T-helper 22 cell (primary cell): ENCODE measurements at places on chromosomes 2 and 18.

GRCh38 chr18:29351171-29351570 lies 1174.2 kb upstream of the CDH2 start:
- no peak for DNase-seq

DNA sequence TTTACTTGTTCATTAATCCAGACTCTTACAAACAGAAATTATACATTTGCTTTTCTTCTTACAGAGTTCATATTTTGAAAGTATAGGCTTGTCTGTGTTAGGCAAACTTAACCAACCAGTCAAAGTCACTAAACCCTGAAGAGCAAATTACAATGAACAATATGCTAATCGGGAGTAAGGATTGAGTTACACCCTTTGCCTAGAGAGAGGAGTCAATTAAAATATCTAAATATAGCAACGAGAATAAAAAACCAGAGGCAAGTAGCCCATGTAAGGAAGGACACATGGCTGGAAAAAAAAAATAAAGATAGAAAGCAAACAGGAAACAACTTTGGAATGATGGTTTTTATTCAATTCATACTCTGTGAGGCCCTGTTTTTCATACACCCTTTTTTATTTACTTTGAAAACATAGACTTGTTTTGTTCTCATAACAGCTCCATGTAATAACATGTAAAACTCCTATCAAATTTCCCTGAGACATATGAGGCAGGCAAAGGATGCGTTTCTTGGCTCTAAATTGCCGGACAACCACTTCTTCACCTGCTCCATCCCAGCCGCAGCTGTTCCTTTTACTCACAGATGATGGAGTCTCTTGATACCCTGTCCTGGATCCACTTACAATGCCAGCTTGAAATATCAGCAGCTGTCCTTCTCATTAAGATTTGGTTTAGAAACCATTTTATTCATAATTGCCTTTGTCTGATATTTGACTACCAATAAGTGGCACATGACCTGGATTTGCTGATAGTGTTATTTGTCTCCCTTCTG lies 767.7 kb upstream of the GCFC2 start:
- DNase-seq = no peak

DNA sequence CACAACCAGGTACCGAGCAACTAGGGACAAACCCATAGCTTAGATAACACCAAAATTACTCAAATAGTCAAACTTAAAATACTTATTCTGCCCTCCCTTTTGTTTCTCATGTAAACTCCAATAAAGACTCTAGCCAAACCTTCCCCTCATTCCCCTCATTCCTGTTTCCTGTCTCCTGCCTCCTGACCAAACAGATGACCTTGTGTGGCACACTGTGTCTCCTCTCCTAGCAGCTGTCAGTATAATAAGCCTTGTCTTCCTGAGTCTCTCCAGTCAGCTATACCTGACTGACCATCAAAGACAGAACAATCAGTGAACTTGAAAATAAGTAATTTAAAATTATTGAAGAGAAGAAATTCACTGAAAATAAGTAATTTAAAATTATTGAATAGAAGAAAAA lies 14.3 kb downstream of the SULT1C4 start:
- no peak for DNase-seq

DNA sequence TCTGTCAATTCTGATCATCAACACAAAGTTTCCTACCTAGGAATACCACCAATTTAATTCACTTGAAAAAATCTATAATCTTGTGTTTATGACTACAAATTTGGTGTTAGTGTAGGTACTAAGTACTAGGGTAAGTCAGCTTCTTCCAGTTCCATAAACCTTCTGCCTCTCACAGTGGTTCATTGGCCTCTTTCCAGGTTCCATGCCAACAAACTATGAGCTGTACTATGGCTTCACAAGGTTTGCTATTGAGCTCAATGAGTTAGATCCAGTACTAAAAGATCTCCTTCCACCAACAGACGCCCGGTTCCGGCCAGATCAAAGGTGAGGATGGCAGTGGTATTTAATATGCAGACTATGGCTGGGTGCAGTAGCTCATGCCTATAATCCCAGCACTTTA lies 58.8 kb downstream of the PRKRA start:
- DNase-seq = no peak

DNA sequence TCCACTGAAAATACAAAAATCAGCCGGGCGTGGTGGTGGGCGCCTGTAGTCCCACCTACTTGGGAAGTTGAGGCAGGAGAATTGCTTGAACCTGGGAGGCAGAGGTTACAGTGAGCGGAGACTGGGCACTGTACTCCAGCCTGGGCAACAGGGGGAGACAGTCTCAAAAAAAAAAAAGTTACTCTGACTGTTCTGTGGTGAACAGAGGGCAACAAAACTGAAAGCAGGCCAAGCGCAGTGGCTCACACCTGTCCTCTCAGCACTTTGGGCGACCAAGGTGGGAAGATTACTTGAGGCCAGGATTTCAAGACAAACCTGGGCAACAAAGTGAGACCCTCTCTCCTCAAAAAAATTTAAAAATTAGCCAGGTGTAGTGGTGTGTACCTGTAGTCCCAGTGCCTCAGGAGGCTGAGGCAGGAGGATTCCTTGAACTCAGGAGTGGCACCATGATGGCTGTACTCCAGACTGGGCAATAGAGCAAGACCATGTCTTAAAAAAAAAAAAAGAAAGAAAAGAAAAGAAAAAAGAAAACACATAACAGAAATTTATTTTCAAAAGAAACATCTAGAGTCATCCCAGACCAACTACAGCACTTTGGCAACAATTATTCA lies 13.6 kb upstream of the RTN4 start:
- DNase-seq = no peak

- no peak for DNase-seq
Observed at GRCh38 chr2:216283038-216283900, 89.0 kb downstream of the MARCHF4 start.

DNA sequence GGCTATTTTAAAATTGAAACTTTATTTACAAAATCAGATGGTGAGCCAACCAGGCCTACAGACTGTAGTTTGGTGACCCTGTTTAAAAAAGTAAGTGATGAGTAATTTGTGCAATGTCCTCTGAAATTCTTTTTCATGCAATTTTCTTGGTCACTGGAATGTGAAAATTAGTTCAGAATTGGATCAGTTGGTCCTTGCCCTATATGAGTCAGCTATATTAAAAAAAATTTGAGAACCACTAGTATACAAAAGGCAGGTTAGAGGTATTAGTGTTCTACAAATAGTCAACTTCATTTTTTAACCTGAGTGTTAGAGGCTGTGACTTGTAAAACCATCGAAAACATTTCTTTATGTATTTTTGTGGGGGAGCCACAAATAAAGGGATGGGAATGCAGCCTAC lies 91.1 kb upstream of the NXPH2 start:
- no peak for DNase-seq

GRCh38 chr2:134232461-134232860 lies 21.4 kb upstream of the MGAT5 start:
- no peak for DNase-seq

- DNase-seq = no peak
Observed at GRCh38 chr2:17813010-17813741, 3.1 kb upstream of the MSGN1 start.

DNA sequence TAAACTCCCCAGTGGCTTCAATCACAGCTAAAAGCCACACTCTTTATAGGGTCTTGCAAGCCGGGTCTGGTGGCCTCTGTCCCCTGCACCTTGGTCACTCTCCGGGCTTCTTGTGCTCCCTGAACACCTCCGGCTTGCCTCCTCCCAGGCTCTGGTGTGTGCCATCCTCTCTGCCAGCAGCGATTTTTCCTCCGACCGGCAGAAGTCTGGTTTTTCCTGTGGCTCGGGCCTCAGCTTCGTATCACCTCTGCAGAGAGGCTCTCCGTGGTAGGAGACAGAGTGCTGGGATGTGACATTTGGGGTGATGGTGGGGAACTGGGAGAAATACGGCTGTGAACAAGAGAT lies 58.8 kb upstream of the HPCAL1 start:
- DNase-seq = no peak

DNA sequence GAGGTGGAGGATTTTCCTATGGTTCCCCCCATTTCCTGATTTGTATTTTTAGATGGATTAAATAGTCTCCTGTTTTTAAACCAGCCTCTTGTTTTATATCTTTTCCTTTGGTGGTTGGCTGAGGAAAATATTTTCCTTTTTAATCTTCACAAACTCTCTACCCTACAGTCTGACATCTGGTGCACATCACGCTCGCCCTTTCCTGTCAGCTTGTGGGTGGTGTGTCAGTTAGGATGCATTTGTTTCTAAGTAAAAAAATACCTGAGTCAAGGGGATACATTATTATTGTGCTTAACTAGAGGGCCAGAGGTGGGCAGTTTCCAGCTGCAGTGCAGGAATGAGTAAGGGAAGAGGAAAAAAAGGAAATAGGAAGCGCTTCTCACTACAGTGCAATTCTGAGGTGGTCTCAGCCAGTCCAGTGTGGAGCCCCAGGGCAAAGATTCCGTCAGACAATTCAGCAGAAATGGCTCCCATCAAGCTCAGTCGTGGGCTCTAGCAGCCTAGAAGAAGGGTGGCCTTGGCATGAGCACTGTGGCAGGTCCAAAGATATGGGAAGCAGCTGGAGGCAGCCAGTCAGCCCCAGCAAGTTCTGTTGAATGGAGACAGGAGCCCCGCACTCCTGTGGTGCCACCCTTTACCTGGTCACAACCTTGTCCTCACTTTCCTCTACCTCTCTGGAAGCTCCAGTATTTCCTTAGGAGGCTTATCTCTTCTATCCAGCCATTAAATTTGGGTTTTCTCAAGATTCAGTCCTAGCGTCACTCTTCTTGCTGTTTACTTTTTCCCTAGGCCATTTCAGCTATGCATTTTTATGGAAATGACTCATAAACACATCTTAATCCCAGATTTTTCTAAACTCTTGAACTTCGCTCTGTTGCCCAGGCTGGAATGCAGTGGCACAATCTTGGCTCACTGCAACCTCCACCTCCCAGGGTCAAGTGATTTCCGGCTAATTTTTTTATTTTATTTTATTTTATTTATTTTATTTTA lies 18.5 kb downstream of the SFTPB start:
- DNase-seq = no peak

DNA sequence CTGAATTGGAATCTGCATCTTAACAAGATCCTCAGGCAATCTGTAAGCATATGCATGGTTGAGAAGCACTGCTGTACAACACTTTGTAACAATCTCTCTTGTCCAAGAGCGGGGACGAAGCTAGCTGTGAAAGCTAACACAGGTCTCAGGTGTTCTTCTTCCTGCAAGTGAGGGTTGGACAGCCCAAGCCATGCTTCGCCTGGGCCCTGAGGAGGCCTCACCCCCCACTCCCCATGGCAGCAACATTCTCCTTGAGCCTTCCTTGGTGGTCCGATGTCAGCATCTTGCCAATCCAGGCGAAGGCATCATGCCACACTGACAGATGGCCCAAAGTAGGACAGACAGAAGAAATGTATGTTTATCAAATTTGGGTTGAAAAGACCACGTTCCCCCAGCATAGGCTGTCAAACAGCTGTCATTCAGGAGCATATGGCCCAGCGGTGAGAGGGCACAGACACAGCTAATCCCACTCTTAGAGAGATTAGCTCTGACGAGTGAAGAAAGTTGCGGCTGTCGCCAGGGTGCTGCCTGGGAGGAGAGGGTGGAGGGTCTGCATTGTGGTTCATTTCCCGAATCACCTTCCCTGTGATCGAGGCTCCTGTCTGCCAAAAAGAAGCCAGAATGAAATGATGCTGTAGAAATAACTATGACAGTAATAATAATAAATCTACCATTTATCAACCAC lies 344.7 kb downstream of the MYCN start:
- no peak for DNase-seq

DNA sequence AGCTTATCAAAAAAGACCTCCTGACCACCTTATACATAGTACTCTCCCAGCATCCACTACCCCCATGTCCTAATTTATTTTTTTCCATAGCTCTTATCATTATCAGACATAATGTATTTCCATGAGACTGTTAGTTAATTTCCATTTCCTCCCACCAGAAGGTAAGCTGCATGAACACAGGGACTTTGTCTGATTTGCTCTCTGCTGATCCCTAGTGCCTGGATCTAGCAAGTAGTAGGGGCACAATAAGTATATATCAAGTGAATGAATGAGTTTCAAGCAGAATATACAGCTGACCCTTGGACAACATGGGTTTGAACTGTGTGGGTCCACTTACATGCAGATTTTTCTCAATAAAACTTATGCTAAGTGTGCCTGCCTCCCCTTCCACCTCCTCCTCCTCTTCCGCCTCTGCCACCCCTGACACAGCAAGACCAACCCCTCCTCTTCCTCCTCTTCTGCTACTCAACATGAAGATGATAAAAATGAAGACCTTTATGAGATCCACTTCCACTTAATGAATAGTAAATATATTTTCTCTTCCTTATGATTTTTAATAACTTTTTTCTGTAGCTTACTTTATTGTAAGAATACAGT lies 53.8 kb downstream of the CTAGE1 start:
- DNase-seq = no peak

- DNase-seq = no peak
Observed at GRCh38 chr2:200492656-200493055, 17.2 kb downstream of the KCTD18 start.

GRCh38 chr2:219430633-219431615 lies 3.7 kb upstream of the SPEG start:
- no peak for DNase-seq

DNA sequence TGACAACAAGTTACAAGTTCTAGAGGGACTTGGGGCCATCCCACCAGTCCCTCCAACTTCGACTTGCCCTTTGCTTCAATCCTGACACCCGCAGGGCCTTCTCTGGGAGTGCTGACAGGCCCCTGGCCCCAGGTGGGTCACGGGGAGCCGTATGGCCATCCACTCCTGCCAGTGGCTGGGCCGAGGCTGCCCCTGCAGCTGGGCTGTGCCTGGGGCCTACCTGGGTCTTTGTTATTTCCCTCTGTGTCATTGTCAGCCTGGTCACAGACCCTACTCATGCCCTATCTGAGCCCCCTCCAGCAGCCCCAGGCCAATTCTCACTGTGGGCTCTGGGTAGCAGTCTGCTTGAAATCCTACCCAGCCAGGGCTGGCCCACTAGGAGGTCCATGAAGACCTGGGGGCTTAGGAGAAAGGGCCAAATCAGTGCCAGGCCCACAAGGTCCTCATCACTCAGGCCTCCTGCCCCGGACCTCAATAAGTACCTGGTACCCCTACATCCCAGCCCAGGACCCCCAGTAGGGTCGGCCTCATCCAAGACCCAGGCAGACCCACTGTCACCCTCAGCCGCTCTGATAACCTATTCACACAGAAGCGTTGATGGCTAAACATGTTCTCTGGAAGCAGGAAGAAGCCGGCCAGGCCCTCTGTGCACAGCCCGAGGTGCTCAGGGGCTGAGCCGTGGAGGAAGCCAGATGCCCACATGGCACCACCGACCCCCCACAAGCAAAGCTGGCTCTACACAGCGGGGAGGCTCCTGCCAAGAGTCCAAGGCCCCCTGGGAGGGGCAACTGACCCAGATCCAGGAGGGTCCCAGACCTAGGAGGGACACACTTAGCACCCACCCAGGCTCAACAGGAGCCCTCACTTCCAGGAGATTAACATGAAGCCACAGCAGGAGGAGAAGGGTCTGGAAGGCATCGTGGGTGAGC lies 57.7 kb downstream of the BIN1 start:
- no peak for DNase-seq

DNA sequence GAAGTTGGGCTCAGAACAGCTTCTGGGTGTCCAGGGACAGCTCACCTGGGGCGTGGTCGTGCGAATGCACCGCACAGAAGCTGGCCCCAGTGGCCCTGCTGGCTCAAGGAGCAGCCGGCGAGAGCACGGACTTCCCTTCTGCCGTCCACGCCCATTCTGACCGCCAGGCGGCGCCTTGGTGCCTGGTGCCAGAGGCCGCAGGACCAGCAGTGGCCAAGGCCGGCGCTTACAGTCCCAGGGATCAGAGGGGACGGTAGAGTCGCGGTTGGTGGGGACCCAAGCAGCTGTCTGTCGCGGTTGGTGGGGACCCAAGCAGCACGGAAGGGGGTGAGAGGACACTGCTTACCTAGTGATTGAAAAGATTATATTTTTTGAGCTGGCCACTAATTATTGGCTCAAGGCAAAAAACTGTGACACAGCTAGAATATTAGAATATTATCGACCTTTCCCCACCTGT lies 25.7 kb downstream of the NPPC start:
- no peak for DNase-seq
